Astrocyte of the cerebellum (primary cell): ENCODE measurements at places on chromosomes 6 and 20.

GRCh38 chr6:166499350-166500163 lies 86.9 kb downstream of the RAMACL start:
- no peak for DNase-seq

DNA sequence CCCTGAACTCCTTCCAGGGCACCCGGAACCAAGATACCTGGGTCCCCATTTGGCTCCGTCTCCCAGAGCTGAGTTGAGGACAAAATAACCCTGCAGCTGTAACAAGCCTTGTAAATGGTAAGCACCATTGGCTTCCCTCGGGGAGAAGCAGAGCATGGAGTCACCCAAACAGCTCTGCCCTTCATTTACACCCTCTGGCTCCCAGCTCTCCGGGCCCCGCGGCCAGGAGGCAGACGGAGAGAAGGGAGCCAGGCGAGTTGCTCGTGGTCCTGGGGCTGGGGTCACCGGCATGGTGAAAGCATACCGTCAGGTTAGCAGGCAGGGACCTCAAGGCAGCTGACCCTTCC lies 2.1 kb downstream of the TFEB start:
- DNase-seq, result no peak

GRCh38 chr6:136548582-136549299 lies 1.5 kb downstream of the MAP7 start:
- DNase-seq, result no peak

- DNase-seq, result peak; percentile 36
Measured at GRCh38 chr20:35369804-35370203, 42.0 kb downstream of the UQCC1 start.

DNA sequence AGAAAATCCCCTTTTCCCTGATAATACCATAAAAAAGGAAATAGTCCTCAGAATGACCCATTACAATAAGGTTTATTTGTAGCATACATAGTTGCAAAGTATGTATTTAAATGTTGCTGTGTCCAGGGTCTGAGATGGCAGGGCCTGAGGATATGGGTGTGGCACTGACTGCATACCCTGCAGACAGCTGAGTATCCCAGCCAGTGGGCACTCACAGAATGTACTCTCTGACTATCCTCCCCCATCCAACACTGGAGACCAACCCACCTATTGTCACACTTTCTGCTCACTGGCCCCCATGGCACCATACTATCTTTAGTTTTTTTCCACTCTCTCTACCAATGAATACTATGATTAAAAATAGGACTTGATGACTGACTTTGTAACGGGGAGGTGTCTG lies 215.8 kb upstream of the FOXA2 start:
- no peak for DNase-seq
